DMS 273 treated with DMSO at 0.1 percent for 48 hours (cell line): ENCODE measurements at places on chromosomes 12 and 14.

- DNase-seq, result no peak
Observed at GRCh38 chr12:76692846-76693245, 71.1 kb upstream of the ZDHHC17 start.

DNA sequence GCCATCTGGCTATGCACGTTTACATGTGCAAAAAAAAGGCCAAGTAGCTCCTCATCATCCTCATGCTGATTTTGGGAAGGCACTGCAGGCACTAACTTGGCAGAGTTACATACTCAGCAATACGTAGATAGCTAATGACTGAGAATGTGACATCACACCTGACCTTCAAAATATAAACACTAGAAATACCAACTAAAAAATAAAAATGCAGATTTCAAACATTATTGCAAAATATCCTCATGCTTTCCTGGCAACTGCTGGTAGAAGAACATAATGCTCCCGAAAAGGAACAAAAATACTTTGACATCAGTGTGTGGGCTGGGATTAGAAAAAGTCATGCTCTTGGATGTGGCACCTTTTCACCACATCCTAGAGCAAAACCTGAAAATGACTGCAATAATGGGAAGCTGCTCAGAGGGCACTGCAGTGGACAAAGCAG, 153.2 kb upstream of the ABCD2 start:
- DNase-seq, result no peak

GRCh38 chr12:27965966-27966365, 6.6 kb downstream of the PTHLH start:
- DNase-seq, result no peak

DNA sequence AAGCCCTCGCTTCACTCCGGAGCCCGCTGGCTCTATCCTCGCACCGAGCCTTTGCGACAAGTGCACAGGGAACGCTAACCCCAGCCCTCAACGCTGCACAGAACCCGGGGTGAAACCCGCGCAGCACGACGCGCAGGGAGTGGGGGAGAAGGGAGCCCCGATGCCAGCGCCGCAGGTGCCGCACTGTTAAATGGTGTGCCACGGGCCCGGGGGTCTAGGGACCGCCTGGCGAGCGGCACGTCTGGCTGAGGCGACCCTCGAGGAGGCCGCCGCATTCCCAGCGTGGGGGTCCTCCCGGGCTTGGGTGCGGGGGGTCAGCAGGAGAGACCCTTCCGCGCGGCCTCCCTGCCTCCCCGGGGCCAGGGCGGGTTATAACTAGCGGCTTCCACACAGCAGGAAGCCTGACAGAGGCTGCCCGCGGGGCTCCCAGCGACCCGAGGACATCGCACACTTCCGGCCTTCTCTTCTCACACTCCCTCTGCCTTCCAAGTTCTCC, 23.8 kb upstream of the LRTM2 start:
- no peak for DNase-seq

- DNase-seq, result no peak
Observed at GRCh38 chr14:77378701-77379100, 1.5 kb downstream of the SAMD15 start.

DNA sequence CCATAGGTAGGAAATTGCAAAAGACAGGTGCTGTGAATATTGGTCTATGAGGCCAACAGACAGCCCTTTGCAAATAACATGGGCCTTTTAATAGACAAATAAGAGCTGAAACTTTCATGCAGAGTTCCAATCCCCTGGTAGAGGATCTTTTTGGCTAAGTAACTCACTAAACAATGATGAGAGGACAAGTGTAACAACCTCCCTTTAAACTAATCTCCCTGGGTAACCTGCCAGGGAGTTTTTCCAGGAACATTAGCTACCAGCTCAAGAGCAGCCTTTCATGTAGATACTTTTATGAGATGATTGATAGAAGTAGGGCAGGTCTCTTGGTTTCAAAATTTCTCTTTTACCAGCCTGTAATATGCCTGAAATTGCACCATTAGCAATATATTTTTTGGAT, 13.8 kb upstream of the CACNA1C start:
- no peak for DNase-seq

DNA sequence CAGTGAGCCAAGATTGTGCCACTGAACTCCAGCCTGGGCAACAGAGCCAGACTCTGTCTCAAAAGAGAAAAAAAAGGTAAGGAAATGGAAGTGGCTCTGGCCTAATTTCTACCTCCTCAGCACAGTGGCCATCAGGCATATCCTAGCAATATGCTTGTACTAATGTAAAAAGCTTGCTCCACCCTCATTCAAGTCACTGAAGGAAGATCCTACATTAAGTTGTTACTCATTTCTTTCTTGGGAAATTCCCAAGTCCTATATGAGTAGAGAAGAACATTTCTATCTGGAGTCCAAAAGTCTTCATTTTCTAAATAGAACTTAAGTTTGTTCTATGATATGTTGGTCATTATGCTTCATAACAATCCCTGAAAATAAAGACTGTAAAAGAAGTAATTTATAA, 67.3 kb upstream of the HOXC13 start:
- DNase-seq, result no peak

GRCh38 chr12:45220363-45220931, 4.6 kb downstream of the ANO6 start:
- DNase-seq, result no peak
